ENCODE measurements at places on chromosomes 3 and 15. TPM values are rescaled to one million over a fixed set of nuclear protein-coding genes. Genes with fewer than 3 reads are reported as not detected.

Gene P3H2
- polyA plus RNA-seq = 9.7 TPM

Gene ABHD17C
- polyA plus RNA-seq = 34.0 TPM

Gene SPESP1
- 3.2 TPM for polyA plus RNA-seq

Gene IGSF10
- polyA plus RNA-seq = 3.7 TPM

Gene CDHR4
- polyA plus RNA-seq = 0.47 TPM

Gene ITIH3
- polyA plus RNA-seq = 6.2 TPM

Gene TCAIM
- 29.9 TPM for polyA plus RNA-seq

Data from spinal cord (tissue), 10 donors.